ENCODE measurements at places on chromosomes 4 and X. TPM values are rescaled to one million over a fixed set of nuclear protein-coding genes. Genes with fewer than 3 reads are reported as not detected.

Gene FRG2
- not detected for total RNA-seq

Gene ARHGAP6
- 5.5 TPM for total RNA-seq

Gene BMP3
- under 0.01 TPM for total RNA-seq

Gene DDX53
- not detected for total RNA-seq

Gene HTT
- 29.8 TPM for total RNA-seq

Gene PRDM8
- 2.1 TPM for total RNA-seq

Gene LIN54
- total RNA-seq = 10.1 TPM

Gene F8A3
- 0.79 TPM for total RNA-seq

Gene YY2
- 1.4 TPM for total RNA-seq

Gene HS6ST2
- total RNA-seq = not detected

Gene TBC1D14
- 37.0 TPM for total RNA-seq

Gene NR3C2
- 2.4 TPM for total RNA-seq
